ENCODE measurements at places on chromosomes 12 and 14. TPM values are rescaled to one million over a fixed set of nuclear protein-coding genes. Genes with fewer than 3 reads are reported as not detected.

Gene PLEKHD1
- 5.7 TPM for polyA plus RNA-seq

Gene POU6F1
- polyA plus RNA-seq, result 6.2 TPM

Gene ATL1
- 8.8 TPM for polyA plus RNA-seq

Gene P2RX4
- 33.4 TPM for polyA plus RNA-seq

Gene TEX52
- 0.44 TPM for polyA plus RNA-seq

Gene PAH
- 91.9 TPM for polyA plus RNA-seq

Gene EPYC
- polyA plus RNA-seq, result not detected

- DNase-seq, result no peak
These were observed 30.6 kb upstream of the SLC2A3 start for GRCh38 chr12:7966563-7966962.

GRCh38 chr14:79137045-79137430, 966.9 kb downstream of the NRXN3 start:
- no peak for DNase-seq

GRCh38 chr12:114726092-114726710, 42.2 kb upstream of the TBX3 start:
- DNase-seq, result no peak

DNA sequence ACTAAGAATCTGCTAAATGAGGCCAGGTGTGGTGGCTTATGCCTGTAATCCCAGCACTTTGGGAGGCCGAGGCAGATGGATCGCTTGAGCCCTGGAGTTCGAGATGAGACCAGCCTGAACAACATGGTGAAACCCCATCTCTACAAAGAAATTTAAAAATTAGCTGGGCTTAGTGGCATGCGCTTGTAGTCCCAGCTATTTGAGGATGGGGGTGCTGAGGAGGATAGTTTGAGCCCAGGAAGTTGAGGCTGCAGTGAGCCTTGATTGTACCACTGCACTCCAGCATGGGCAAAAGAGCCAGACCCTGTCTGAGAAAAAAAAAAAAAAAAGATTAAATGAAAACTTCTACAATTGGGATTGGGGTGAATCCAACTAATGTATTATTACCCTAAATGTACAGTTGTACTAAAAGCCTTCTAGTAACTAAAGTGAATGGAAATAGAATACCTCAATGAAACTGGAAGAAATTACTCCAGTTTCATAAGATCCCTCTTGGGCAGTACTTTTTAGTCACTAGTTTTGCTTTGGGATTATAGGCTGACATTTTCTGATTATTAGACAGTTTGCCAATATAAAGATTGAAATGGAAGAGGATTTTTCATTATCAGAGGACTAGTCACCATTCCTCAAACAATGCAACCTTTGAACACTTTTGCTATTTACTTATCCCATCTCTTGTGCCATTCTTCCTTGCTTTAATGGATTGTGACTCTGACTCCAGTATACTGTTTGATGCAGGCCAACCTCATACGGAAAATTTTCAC, 14.3 kb downstream of the COCH start:
- DNase-seq, result no peak

DNA sequence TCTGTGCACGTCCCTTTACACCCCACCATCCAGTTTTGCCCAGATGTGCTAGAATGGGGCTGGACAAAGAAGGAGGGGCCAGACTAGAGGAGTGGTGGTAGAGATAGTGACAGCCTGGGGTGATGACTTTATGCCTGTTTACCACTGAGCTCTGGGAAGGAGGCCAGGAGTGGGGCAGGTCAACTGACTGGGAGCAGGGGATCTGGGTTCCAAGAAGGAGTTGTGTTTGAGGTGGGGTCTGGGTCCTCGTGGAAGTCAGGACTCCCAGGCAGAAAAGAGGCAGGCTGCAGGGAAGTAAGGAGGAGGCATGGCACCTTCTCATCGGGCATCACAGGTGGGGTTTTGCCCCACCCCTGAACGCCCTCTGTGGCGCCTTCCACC, 315 bp downstream of the LTB4R2 start:
- no peak for DNase-seq

GRCh38 chr12:117235261-117235660, 45.0 kb upstream of the FBXO21 start:
- DNase-seq, result no peak

GRCh38 chr12:51944608-51945233, 6.8 kb upstream of the ACVR1B start:
- DNase-seq, result no peak

DNA sequence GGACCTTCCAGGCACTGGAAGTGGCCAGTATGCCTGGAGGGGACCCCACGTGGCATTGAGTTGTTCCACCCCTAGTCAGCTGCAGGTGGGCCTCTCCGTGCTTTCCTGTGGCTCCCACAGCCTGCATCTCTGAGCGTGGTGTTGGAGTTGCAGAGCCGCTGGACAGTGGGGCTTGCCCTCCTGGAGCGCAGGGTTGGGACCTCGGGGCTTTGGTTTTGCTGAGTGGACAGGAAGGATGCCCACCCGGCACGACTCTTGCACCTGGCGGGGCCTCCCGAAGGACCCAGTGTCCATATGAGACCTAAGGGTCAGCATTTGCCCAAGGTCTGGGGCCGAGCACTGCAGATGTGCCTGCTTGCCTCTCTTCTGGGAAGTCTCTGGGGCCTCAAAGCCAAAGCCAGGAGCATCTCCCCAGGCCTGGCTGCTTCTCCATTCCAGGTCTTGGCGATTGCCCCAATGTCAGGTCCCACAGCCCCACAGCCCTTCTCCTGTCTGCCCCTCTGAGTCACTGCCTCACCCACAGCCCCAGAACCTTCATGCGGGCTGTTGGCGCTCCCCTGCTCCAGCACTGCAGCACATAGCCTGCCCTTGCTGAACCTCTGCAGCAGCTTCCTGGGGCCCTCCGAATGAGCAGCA, 1.5 kb downstream of the PACS2 start:
- DNase-seq, result no peak

GRCh38 chr14:77106666-77107065, 8.6 kb downstream of the CIPC start:
- DNase-seq, result no peak

GRCh38 chr12:3698218-3698974, 54.5 kb downstream of the CRACR2A start:
- no peak for DNase-seq

DNA sequence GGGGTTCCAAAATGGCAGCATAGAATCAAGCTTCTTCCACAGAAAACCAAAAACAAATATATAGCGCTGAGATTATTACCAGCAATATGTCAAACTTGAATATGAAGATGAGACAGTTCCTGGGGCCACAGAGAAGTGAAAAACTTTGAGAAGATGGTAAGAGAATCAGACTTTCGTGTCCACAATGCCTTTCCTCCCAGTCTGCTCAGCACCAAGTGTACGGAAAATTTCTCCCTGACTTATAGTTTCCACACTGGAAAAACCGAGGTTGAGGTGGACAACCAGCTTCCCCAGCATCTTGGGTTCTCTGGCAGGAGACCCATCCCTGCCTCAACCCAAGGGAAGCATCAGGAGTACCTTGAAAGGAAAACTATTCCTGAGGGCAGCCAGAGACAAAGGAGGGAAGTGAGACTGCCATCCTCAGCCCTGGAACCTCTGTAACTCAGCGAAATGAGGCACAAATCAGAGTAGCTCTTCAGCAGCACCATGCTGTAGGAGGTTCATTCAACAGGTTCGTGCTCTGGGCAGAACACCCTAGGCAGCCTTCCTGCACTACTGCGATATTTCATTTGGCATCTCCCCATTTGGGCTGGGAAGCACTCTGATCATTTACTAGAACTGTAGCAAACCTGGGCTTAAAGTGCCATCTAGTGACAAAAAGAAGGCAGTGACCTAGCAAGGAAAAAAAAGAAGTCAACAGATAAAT, 52.4 kb upstream of the CAPRIN2 start:
- DNase-seq, result no peak

DNA sequence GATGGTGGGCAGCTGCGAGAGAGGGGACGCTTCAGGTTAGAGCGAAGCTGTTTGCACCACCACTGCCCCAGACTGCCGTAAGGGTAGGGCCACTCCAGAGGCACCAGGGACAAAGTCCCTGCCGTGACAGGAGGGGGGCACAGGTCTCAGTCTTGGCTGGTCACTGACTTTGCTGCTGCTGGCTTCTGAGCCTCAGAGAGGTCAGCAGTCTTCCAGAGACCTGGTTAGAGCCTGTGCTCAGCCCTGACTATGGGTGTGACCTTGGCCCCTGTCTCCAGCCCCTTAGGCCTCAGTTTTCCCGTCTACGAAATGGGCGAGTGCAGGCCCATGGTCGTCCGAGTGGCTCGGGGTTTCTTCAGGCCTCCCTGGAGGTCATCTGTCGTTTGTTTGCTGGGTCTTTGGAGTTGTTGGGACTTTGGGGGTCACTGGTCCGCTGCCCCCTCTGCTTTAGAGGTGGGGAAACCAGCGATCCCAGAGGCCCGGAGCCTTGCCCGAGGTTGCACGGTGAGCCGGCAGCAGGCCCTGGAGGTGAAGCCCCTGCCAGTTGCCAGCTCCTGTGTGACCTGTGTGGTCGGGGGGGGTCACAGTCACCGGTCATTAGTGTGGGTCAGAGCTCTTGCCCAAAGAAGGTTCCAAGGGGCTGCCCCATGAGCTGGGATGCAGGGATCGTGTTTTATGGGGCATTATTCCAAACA, 15.3 kb downstream of the MEG3 start:
- DNase-seq, result no peak

- peak; percentile 62 for DNase-seq
These were observed at the start of gene P2RX4 for GRCh38 chr12:121209624-121210572. Gene P2RX4, plus strand, starts transcription at chr12:121210129. Its CDS starts 36 bp downstream, at chr12:121210165.

DNA sequence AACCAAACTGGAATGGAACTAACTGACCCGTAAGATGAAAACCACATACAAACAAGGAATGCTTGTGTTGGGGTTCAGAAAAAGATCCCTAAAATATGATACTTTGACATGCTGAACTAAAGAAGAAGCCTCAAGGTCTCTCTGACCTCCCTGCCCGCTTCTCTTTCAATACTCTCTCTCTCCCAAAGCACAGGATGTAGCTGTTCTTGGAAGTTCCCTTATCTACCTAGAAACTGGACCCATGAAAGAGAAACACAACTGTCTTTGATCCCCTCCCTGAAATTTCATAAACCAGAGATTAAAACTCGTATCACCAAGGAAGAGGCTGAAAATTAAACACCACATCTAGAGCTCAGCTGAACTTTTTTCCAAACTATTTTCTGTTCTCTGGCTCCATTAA, 76.7 kb upstream of the FERMT2 start:
- no peak for DNase-seq

DNA sequence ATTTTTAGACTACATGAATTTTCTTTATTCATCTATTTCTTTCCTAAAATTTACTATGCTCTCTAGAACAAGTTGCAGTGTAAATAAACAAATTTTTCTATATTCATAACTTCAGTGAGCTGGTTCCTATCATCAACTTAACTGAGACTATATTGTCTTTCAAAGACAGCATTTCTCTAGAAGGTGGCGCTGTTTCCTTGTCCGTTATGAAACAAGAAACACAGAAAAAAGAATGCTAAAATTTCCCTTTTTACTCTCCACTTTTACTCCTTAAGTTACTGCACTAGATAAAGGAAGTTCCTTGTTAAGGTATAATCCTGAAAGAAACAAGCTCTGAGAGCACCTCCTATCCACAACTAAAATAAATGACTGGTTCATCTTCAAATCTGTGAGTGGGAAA, 8.2 kb upstream of the CLEC2A start:
- DNase-seq, result no peak

DNA sequence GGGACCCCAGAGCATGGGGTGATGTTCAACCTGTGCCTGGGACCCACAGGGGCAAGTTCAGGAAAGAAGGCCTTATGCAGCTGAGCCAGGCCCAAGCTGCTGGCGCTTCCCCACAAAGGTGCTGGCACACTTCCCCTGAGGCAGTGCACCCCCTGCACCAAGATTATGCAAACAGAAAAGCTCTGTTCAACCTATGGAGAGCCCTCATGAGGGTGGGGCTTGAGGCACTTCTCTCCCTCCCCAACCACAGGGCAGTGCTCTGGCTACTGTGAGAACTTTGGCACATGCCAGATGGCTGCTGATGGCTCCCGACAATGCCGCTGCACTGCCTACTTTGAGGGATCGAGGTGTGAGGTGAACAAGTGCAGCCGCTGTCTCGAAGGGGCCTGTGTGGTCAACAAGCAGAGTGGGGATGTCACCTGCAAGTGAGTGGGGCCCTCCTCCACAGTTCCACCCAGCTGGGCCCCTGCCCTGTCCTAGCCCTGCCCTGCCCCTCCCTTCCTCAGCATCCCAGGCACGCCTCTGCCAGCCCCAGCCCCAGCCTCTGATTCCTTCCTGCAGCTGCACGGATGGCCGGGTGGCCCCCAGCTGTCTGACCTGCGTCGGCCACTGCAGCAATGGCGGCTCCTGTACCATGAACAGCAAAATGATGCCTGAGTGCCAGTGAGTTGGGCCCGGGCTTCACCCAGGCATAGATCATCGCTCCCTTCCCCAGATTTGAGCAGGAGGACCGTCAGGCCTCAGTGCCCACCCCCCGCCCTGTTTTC, 5.5 kb upstream of the NXPH4 start:
- DNase-seq, result no peak

GRCh38 chr14:26773906-26774593, 176.2 kb upstream of the NOVA1 start:
- DNase-seq, result no peak

GRCh38 chr14:102088012-102088792, 1.4 kb upstream of the HSP90AA1 start:
- DNase-seq, result no peak

GRCh38 chr12:125492354-125493270, 427.4 kb downstream of the AACS start:
- DNase-seq, result no peak

DNA sequence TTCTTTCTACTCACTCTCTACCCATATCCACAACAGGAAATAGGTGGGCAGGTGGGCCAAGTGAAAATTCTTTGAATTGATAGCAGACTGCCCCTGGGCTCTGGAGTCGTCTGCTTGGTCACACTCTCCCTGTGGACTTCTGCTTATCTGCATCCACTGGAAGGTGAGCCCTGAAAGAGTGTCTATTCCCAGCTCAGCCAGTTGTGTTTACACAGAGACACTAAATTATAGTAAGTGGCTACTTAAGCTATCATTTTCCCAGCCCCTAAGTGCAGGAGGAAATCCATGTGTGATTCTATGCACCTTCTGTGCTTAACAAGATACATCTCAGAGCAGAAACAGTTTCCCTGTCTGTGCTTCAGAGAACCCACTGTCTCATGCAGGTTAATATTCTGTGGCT, 338.4 kb downstream of the FUT8 start:
- no peak for DNase-seq
